ENCODE measurements at places on chromosomes 16 and 17. TPM values are rescaled to one million over a fixed set of nuclear protein-coding genes. Genes with fewer than 3 reads are reported as not detected.

- DNase-seq, result no peak
Observed at GRCh38 chr16:59385491-59385890, 651.4 kb upstream of the GOT2 start.

DNA sequence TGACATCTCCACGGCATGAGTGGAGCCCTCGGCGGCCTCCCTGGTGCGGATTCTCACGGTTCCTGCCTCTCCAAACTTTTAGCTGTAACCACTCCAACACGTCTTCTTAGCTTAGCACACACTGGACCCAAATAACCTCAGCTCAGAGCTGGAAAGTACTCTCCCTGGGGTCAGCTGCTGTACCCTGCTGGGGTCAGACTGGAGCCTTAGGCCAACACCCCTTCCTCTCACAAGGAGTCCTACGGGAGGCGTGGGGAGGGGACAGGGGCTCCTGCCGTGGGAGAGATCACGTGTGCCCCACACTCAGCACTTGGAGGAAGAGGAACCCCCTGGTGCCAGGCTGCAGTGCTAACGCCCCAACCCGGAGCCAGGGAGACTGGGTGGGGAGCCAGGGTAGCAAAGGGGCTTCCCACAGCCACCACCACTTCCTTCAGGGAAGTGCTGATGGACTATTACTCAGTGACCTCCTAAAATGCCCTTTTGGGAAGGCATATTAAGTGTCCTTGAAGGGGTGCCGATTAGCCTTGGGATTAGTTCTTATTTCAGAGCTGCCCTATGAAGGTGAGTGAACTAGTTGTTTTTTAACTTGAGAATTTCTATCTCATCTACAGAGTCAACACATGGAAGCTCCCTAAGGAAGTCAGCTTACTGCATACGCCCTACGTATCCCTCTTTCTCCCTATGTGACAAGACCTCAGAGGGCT, 124.0 kb downstream of the HIC1 start:
- DNase-seq, result no peak

GRCh38 chr16:64434526-64435069, 687.3 kb downstream of the CDH11 start:
- DNase-seq, result no peak

NLRC3 gene
- under 0.01 TPM for total RNA-seq

DNA sequence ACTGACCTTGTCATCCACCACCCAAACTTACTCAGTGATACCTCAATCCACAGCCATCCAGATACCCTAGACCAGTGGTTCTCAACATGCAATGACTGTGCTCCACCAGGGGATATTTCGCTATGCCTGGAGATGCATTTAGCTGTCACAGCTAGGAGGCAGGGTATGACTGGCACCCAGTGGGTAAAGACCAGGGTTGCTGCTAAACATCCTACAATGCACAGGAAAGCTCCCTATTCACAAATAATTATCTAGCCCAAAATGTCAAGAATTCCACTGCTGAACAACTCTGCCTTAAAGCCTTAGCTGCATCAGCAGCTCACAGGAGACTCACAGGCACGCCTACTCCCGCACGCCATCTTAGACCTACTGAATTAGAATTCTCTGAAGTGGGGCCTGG, 212.6 kb downstream of the GRIN2A start:
- DNase-seq, result no peak

GRCh38 chr16:50521246-50521900, 26.8 kb upstream of the NKD1 start:
- DNase-seq, result no peak

DNA sequence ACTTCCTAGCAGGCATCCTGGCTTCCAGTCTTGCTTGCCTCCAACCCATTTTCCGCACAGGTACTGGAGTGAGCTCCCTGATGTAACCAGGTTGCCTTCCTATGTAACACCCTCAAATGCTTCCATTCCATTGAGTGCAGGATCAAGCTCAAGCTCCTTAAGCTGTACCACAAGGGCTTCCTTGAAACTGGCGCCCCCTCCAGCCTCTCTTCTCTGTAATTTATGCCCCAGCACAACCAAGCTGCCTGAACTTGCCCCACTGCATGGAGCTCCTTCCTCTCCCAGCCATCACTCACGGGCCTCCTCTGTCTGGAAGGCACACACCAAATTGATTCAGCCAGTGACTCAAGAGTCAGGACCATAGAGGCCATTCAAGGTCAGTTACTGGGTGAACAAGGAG, 234.8 kb upstream of the RPL38 start:
- DNase-seq, result no peak

GRCh38 chr17:60079401-60080243, 901 bp upstream of the HEATR6 start:
- DNase-seq, result no peak

GRCh38 chr17:45001310-45001709, 33.2 kb upstream of the C1QL1 start:
- no peak for DNase-seq

DNA sequence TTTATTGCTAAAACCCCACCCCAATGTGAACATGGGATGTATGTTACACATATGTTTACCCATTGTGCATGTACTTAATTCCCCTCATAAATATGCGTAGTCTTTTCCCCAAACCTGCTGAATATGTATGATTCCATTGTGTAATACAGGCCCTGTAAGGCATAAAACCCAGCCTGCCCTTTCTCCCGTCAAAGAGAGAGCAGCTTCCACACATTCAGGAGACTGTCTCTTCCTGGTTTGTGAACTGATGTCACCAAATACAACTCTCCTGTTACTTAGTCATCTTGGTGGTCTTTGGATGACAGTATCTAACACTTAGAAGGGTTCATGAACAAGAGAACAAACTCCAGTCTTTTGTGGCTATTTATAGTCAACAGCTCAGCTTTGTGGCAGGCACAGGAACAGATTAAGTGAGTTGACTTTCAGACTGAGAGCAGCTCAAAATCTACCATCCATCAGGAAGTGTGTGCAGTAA, 24.7 kb upstream of the TMC7 start:
- DNase-seq, result no peak

DNA sequence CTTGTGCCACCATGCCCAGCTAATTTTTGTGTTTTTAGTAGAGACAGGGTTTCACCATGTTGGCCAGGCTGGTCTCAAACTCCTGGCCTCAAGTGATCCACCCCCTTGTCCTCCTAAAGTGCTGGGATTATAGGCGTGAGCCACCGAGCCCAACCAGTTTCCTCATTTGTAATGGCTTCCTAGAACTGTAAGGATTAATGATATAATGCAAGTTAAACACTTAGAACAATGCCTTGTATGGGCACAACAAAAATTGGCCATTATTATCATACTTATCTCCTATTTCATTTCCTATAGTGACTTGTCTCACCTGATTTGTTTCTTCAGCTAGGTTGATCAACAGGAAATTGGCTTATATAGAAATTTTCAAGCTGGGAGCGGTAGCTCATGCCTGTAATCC, 14.1 kb downstream of the TUBD1 start:
- DNase-seq, result no peak

DNA sequence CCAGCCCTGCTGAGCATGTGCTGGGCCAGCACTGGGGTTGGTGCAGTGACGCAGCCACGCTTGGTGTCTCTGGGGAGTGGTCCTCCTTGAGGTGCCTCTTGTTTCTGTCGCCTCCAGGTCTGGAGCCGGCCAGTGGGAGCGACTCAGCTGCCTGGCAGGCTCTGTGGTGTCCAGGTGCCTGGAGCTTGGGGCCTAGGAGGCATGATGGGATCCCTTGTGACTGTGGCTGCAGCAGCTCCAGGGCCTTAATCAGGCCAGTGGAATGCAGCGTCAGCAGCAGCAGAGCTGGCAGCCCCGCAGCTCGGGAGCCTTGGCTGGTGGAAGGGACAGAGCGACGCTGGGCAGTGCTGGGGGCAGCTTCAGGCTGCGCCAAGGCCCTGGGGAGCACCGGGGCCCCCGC, 74.7 kb upstream of the CIBAR2 start:
- no peak for DNase-seq

DNA sequence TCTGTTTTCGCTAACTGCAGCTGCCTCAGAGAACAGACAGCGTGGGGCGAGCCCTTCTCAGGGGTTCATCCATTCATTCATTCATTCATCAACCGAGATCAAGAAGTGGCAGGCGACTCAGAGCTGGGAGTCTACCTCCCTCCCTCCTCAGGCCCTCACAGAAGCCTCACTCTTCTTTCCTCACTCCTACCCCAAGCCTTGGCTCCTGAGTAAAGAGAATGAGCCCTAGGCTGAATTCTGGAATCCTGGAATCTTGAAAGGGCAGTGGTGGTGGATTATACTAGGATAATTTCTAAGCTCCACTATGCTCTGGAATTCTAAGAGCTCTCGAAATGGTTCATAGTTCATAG, 2.3 kb upstream of the DLX3 start:
- DNase-seq, result no peak

GRCh38 chr16:14211856-14212543, 140.9 kb downstream of the MRTFB start:
- no peak for DNase-seq
